Fibroblast of skin of scalp (primary cell): ENCODE measurements at places on chromosomes 6 and 20.

- no peak for DNase-seq
Measured at GRCh38 chr6:35298625-35299140, 1.1 kb downstream of the DEF6 start.

DNA sequence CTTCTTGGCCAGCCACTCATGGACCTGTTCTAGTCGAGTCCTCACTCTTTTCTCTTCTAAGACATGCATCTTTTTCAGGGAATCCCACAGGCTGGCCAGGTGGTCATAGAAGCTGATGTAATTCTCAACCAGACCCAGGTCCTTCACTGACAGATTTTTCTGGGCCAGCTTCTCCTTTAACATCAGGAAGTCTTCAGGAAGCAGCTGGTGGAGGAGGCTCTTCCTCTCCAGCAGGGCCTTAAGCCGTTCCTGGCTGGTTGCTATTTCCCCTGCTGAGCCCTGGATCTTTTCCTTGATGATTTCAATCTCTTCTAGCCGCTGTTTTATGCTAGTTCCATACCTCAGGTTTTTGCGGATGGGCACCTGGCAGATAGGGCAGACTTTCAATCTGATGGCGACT is 28.6 kb downstream of the DDX27 start:
- DNase-seq: no peak

DNA sequence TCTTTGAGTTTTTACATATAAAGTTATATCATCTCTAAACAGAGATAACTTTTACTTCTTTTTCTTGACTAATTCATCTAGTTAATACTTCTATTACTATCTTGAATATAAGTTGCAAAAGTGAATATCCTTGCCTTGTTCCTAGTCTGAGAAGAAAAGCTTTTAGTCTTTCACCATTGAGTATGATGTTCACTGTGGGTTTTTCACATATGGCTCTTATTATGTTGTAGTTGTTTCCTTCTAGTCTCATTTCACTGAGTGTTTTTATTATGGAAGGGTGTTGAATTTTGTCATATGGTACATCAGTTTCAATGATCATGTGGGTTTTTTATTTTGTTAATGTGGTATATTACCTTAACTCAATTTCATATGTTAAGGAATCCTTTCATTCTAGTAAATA is 488.3 kb downstream of the COL12A1 start:
- no peak for DNase-seq

- DNase-seq: peak; percentile 78
Measured at GRCh38 chr6:34531580-34532201, 24.4 kb downstream of the SPDEF start.

GRCh38 chr6:25789475-25789874 is 34.9 kb downstream of the SLC17A4 start:
- no peak for DNase-seq

DNA sequence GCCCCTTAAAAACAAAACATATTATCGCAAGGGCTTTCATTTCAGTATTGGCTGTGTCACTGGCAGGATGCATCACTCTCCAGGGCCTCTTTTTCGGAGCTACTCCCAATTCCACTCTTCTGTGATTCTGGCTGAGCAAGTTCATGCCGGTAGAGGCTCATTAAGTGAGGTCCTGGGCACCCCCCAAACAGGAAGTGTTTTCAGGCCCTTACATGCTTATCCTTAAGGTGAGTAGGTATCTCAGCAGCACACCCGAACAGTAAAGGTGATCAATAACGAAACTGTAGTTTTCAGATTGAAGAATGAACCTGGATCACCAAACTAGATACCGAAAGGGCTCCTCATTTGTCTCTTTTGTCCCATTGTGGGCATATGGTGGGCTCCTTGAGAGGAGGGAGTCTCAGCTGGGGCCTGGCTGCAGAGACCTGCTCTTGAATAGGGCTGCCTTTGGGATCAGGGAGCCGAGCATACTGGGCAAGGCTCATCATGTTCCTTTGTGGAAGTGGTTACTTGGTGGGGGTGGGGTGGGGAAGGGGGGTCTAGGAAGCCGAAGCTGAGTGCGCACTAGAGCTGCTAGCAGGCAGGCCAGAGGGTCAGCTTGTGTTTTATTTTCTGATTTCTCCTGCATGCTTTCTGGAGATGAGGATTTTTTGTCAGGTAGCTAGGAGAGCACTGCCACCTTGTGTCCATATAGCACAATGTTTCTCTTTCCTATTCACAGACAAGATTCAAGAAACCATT is 65.2 kb downstream of the CDS2 start:
- peak; percentile 71 for DNase-seq

GRCh38 chr20:47265984-47266383 is 90.5 kb downstream of the ZMYND8 start:
- DNase-seq: no peak

- DNase-seq: no peak
Measured at GRCh38 chr6:85640821-85641220, 1.9 kb downstream of the SYNCRIP start.

DNA sequence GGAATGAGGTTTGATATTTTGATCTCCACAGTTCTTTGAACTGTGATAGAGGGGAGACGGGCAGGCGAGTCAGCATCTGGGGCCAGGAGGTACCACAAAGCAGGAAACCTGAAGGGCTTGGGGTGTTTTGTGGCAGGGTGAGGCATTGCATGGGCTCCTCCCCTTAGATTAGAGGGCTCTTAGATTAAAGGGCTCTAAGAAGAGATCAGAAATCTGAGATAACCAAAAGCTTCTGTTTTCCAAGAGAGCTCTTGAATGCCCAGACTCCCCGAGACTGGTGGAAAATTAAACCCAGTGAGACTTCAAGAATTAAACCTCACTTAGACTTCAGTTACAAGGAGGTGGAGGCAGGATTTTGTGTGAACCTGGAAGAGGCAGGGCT is 2.4 kb upstream of the GPX5 start:
- no peak for DNase-seq

DNA sequence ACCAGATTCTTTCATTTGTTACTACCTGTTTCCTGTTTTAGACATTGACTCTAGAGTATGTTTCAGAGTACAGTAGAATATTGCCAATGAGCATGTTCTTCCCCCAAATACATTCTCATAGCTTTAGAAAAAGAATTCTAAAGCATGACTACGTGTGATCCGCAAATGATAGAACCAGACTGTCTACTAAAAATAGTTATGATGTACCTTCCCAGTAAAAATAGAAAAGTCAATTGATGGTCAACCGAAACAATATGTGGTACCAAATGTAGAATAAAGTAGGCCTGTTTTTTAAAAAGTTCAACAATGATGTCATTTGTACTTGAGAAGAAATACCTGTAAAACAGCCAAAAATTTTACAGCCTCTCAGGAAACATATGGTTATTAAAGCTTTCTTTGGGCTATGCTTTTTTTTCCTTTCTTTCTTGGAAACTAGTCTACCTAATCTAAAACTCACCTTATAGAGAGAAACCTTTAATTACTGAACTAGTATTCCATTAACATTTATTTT is 130.1 kb upstream of the MTHFD1L start:
- DNase-seq: no peak
